ENCODE measurements at places on chromosomes 1 and 21.

- no peak for DNase-seq
Measured at GRCh38 chr1:208238710-208239472, 5.3 kb downstream of the PLXNA2 start.

DNA sequence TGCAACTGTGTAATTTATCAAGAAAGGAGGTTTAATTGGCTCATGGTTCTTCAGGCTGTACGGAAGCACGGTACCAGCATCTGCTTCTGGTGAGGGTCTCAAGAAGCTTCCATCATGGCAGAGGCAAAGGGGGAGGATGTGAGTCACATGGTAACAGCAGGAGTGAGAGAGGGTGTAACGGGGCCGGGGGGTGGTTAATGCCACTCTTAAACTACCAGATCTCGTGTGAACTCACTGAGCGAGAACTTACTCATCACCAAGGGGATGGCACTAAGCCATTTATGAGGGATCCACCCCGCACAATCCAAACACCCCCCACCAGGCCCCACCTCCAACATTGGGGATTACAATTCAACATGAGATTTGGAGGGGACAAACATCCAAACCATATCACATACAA lies 21.0 kb upstream of the IFFO2 start:
- DNase-seq, result no peak

DNA sequence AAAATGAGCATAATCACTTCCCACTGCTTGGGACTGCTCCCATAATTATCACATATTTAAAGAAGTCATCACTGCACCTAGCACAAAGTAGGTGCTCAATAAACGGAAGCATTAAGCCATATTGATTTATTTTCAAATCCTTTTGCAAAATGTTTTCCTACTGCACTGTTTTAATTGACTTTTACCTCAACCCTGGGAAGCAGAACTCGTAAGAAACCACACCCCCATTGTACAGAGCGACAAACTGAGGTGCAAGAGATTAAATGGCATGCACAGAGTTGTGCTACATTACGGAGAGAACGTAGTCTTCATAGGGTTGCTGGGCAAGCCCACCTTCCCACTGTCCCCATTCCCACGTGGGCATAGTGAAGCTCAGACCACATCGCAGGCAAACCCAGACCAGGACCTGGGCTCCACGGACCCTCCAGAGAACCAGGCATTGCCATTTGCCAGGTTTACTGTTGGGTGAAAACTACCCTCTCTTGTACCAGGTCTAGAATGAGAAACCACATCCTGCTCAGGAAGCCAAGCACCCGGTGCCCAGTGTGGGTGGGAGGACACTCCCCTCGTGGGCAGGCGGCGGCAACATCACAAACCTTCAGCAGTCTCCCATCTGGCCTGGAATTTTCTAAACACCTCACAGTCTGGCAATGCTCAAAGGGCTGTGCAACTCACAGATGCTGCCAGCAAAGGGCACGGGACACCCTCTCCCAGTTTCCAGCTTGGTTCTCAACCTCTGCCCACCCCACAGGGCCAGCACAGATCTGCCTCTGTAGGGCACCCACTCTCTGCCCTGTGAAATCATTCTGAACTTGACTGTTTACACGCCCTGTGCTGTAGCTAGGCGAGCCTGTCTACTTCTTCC lies 8.2 kb downstream of the IFFO2 start:
- no peak for DNase-seq

DNA sequence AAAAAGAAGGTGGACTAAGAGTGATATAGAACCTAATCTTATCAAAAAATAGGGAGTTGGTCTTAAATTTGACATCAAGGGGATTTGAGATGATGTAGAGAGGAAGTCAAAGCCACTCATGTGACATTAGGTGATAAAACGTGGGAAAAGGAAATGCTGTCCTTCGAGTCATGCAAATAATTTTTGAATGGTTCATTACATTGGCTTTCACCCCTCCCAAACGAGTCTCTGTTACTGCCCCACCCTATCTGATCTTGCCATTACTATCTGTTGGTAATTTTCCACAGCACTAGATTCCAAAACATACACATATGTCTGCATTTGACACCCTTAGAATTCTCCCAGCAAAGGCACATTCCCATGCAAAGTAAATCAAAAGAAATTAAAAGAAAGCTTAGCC lies 531.1 kb upstream of the ADAMTS5 start:
- no peak for DNase-seq

GRCh38 chr1:31036749-31037500 lies 28.6 kb downstream of the PUM1 start:
- no peak for DNase-seq

DNA sequence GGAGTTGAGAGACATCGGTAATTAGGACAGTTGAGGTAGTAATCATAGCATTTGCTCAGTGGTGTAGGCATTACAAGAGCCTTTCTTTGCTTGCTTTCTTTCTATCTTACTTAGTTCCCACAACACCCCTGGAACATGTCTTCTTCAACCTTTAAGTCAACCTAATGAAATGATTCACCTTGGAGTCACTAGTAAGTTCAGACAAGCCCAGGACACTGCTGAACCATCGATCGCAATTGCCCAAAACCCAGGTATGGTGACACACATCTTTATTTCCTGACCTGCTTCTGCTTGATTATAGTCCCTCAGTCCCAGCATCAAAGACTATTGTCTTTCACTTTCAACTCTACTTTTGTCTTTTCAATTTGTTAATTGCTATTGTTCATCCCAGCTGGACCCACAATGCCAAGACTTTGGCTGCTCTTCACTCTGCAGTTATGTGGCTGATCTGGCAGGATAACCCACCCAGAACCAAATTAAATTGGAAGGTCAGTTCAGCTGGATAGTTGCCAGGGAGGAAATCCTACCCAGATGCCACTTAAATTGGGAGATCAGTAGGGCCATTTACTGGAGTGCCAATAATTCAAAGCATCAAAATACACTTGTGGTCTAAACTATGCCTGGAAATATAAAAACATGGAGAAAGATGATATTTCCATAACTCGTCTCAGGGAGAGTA lies 272.9 kb downstream of the RWDD3 start:
- no peak for DNase-seq

DNA sequence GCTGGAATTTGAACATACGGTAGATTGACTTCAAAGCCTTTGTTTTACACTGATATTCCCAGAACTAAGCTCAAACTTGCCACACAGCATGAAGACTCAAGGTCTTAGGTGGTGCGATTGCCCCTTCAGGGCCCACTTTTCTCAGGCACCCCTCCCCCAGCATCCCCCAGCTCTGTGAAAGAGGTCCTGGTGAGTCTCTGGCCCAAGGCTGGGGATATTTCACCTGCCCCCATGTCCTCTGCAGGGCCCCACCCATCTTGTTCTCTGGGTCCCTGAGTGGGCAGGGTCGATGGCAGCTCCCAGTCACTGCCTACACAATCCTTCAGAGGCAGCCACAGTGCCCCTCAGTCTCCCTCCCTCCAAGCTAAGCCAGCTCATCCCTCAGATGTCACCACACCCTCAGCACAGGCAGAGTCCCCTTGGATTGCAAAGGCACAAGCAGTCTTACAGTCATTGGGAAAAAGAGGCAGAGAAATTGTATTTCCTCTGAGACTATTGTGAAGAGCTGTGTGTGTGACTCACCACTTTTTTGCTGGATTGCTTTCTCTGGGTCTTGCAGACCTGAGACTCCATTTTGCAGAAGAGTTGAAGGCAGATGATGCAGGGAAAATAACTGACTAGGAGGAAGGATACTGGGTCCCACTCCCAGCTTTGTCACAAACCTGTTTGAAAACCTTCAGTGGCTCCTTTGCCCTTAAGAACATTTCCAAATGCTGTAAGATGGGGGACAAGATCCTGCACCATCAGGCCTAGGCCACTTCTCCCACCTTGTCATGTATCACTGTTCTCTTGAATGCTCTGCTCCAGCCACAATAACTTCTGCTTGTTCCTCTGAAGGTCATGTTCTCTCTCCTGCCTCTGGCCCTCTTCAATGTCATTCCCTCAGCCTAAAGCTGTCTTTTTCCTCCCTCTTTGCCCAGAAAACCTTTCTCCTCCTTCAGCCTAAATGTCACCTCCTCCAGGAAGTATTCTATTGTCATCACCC lies 119.1 kb upstream of the GRIK3 start:
- DNase-seq, result no peak

DNA sequence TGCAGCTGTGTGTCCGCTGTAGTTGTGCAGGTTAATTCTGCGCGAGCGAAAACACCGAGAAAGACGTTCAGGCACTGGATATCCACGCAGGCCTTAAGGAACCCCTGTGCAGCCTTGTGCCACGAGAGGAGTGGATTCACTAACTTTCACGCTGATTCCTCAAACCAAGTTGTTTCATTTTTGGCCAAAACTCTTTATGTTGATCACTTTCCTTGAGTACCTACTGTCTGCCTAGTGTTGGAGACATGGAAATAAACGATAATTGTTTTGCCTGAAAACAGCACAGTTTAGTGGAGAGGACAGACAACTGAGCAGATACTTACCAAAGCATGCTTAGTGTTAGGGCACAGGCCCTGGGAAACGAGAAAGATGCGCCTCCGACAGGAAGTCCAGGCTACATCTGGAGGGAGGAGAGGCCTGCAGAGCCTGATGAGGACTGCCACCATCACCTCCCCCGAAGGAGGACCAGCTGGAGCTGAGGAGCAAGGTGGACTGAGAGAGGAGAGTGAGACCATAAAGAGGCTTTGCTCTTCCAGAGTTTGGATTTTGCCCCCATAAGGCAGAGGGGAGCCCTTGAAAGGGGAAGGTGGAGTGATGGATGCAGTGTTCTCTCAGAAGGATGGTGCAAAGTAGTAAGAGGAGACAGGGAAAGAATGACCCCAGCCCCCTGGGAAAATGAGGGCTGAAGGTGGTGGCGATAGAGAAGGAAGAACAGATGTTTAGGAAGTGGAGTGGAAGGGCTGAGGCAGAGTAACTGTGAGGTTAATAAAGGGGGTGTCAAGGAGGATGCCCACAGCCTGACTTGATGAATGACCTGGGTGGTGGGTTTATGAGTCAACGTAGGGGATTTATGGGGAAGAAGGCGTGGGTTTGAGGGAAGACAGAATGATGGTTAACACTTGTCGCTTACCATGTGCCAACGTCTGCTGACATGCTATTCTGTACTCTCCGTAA lies 956 bp upstream of the SCAF4 start:
- no peak for DNase-seq

- peak; percentile 9 for DNase-seq
Measured at GRCh38 chr1:15684042-15684461, at the start of gene PLEKHM2. PLEKHM2 (plus strand) TSS chr1:15684320; CDS start chr1:15684559, 239 bp downstream.

Data from fibroblast of skin of left quadriceps (primary cell).